ENCODE measurements at places on chromosomes 4 and X.
A peak's percentile ranks its signal among the peaks of the same experiment; 100 is the strongest.

DNA sequence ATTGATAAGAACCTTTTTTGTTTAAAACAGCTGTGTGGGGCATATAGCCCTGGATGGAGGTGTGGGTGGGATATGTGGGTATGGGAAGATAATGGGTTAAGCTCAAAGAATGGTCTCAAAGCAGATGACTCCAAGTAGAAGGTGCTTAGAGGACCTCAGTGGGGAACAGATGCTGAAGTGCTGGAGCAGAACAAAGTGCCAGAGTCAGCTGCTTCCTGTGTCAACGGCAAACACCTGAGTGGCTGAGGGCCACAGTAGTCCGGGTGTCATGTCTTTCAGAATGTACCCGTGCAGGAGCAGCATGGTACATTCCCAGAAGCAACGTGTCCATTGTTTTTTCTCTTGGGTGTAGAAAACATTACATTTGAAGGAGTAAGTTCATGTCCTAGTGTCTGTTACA, 210.6 kb downstream of the CCNG2 start:
- no peak for DNase-seq

GRCh38 chrX:120839491-120839890, 36.2 kb downstream of the CT47B1 start:
- DNase-seq: no peak

DNA sequence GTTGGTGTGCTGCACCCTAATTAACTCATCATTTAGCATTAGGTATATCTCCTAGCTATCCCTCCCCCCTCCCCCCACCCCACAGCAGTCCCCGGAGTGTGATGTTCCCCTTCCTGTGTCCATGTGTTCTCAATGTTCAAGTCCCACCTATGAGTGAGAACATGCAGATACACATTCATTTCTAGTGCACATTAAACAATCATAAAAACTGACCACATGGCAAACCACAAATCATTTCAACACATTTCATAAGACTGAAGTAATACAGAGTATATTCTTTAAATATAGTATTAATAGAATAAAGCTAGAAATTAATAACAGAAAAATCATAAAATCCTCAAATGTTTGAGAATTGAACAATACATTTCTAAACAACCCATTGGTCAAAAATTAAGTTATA, 34.1 kb downstream of the PRKG2 start:
- no peak for DNase-seq

GRCh38 chrX:132171478-132171877, 43.7 kb upstream of the FRMD7 start:
- no peak for DNase-seq

- no peak for DNase-seq
These were observed 4.5 kb downstream of the SNX25 start for GRCh38 chr4:185213877-185214276.

GRCh38 chr4:140094438-140095420, 59.3 kb downstream of the MAML3 start:
- DNase-seq: no peak

DNA sequence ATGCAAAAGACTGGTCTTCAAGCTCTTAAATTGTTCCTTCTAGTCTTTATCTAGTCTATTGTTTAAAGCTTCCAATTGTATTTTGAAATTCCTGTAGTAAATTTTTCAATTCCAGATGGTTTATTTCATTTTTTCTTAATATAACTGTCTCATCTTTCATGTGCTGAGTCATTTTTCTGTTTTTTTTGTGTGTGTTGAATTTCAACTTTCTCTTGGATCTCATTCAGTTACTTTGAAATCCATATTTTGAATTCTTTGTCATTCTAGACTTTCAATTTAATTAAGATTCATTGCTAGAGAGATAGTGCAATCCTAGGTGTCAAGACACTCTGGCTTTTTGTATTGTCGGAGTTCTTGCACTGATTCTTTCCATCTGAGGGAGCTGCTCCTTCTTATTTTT, 128.0 kb upstream of the PRKG2 start:
- DNase-seq: no peak

- DNase-seq: no peak
These were observed 415.0 kb downstream of the BCOR start for GRCh38 chrX:39682778-39683177.

- DNase-seq: no peak
These were observed 5.7 kb upstream of the PPEF2 start for GRCh38 chr4:75907966-75908365.

DNA sequence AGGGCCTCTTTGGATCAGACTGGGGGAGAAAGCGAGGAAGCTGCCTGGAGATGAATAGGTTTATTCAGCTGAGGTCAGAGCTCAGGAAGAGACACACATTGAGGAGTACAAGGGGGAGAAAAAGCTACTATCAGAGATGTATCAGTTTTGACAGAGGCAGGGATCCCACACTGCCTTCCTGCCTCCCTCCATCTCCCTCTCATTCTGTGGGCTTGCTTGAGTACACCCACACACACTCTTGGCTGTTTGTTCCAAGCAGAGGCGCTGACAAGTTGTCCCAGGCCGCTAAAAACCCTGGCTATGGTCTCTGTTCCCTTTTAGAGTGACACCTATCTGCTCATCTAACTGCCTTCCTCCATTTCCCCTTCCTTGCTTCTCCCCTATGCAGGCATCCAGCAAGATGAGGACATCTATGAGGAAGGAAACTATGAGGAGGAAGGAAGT, 5.2 kb downstream of the TSPYL2 start:
- no peak for DNase-seq

- DNase-seq: no peak
These were observed 130.4 kb downstream of the MSL3 start for GRCh38 chrX:11888421-11888820.

DNA sequence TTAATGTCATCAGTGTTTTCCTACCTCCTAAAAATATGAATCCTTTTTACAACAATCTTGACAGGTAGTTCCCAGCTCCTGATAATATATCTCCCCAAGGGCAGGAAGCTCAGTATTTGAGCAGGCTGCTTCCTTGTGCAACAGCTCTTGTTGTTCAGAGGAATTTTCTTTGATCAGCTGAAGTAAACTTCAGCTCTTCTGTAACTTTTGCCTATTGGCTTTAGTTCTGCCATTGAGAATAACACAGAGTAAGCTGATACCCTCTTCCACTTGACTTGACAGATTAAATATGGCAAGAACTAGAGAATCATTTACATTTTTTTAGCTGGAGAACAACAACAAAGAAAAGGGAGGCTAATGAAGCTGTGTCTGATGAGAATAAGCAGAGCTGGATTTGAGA, 75.2 kb downstream of the LUZP4 start:
- no peak for DNase-seq

GRCh38 chrX:116607776-116608175, 145.0 kb upstream of the CT83 start:
- DNase-seq: no peak

- DNase-seq: no peak
These were observed 554 bp downstream of the KLHL15 start for GRCh38 chrX:24026432-24026831.

- DNase-seq: no peak
These were observed 200.2 kb upstream of the FAM241A start for GRCh38 chr4:111945014-111945413.

DNA sequence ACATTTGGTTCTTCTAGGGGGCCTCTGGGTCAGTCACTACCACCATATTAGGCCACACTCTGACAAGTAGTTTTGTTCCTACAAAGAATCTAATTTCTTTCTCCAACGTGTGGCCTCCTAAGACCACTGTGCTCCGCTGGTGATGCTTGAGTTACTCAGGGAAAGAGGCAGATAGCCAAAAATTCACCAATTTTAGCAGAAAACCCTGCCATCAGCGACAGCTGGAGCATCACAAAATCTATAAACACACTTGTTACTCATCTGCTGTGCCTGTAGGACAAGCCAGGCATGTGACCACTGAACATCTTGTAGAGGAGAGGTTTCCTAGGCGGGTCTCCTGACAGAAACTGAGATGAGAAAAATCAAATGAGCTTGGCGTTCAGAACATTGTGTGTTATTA, 105.4 kb downstream of the SYNPO2 start:
- DNase-seq: no peak

- DNase-seq: peak; percentile 3
These were observed 91.4 kb downstream of the GABRB1 start for GRCh38 chr4:47122592-47123291.

DNA sequence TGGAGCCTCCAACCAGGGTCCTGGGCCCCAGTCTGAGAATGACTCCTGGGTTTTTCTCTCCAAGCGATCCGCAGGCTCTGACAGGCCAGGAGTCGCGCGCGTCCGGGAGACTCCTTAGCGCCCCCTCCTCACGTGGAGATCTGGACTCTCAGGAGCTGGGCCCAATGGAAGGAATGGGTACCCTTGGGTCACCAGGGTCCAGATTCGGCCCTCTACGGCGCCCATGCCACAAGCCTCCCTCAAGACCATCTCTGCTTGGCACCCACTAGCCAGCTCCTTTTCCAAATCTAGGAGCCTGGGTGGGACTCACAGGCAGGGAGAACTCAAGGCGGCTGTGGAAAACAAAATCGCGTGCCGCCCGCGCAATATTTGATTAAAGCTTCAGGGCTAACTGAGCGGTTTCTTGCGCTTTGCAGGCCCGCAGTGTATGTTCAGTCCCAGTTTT, 7.1 kb downstream of the HAND2 start:
- no peak for DNase-seq

DNA sequence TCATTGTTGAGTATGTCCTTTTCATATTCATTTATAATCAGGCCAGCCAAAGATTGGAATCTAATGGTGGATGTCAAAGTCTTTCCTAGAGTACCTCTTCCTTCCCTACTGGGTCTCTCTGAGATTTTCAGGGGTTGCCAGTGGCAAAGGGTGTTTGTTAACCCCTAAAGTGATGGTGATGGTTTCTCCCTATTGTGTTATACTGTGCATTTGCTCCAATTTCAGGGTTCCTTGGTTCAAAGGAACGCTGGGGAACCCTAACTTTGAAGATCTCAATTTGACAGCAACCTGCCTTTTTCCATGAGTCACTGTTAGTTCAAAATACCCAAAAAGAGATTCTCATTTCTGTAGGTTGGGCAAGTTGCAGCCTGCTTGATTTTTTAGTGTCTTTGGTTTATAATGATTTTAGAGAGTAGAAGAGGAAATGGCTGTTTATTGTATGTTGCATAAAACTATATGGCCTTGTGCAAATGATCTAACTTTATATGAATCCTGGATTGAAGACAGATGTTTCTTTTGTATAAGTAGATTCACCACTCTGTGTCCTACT, 23.0 kb downstream of the GAB1 start:
- DNase-seq: no peak

- no peak for DNase-seq
These were observed 927.5 kb upstream of the INTU start for GRCh38 chr4:126705266-126705665.

GRCh38 chr4:70670332-70671014, 4.2 kb upstream of the JCHAIN start:
- DNase-seq: no peak

DNA sequence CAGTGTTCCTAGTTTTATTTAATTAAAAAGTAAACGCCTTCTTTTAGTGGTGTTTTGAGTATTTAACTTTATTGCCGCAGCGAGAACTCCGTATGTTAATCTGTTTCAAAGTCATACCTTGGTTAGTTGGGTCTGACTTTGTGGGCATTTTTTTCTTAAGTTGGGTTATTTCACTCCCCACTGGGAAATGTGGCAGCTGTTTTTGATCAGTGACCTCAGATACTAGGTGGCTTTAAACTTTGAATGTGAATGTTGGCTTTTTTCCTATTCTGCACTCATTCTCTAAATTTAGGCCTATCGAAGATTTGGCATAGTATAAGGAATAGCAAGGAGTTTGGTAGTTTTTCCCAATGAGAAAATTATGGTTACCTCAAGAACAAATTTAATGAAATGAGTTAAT, 85.9 kb downstream of the FIP1L1 start:
- DNase-seq: no peak

GRCh38 chr4:14977830-14978229, 24.5 kb upstream of the CPEB2 start:
- no peak for DNase-seq

GRCh38 chrX:121013897-121014455, 28.4 kb upstream of the CT47A1 start:
- no peak for DNase-seq

GRCh38 chrX:18701621-18702361, 5.7 kb upstream of the PPEF1 start:
- no peak for DNase-seq

GRCh38 chrX:110318664-110318968, 731 bp upstream of the AMMECR1 start:
- no peak for DNase-seq

GRCh38 chrX:24465532-24465865, 413 bp downstream of the PDK3 start:
- DNase-seq: no peak

GRCh38 chrX:154082396-154083125, 15.0 kb downstream of the MECP2 start:
- DNase-seq: no peak

DNA sequence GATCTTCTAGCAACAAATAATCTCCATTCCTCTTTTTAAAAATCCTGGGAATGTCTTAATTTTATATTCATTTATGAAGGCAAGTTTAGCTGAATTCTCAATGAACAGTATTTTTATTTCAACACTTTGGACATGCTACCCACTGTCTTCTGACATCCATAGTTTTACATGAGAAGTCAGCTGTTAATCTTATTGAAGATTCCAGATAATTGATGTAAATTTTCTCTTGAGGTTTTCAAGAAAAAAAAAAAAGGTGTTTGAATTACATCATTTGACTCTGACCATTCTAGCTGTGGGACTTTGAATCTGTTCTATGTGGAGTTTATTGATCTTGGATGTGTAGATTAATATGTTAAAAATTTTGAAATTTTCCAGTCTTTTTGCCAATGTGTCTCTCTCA, 28.0 kb downstream of the PDHA2 start:
- DNase-seq: no peak

GRCh38 chr4:144171697-144172096, 31.2 kb upstream of the GYPA start:
- no peak for DNase-seq

DNA sequence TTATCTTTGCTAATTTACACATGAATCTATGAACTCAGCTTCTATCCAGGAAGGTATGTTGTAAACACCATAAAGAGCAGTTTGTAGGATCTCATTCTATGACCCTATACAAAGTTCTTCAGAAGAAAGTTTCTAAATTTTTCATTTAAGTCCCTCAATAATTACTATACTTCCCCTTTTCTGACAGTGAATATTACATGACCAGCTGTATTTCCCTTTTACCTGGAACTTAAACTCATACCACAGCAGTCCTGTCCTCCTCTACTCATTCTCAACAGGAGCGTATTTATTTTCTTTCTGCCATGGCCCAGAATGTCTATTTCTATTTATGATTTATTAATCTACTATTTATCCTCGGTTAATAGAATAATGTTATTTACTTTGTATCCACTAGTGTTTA, 15.8 kb downstream of the RASGEF1B start:
- no peak for DNase-seq

All from H54 (cell line).